Lung (tissue), 17 donors: ENCODE measurements at places on chromosomes 1 and 21.
A peak's percentile ranks its signal among the peaks of the same experiment; 100 is the strongest.

DNA sequence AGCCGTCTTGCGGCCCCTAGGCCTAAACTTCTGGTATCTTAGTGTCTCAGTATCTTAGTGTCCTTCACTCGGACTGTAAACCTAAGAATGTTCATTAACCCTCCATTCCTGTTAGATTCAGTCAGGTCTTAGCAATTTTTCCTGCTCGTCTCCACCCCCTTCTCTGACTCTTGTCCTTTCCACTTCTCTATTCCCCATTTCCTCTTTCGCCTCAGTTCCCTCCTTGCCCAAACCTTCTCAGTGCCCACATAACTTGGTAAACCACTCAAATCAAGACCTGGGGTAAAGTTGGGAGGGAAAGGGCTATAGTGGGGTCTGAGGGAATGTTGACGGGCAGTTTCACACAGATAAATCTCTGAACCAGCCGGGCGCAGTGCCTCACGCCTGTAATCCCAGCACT lies 726 bp upstream of the FCER1G start:
- DNase-seq = no peak

- no peak for DNase-seq
Measured at GRCh38 chr21:23402929-23403520, 2204.3 kb downstream of the MRPL39 start.

- no peak for DNase-seq
Measured at GRCh38 chr1:160608057-160608456, 28.8 kb upstream of the CD84 start.

GRCh38 chr1:33630686-33631085 lies 158.2 kb downstream of the ZSCAN20 start:
- DNase-seq = no peak

DNA sequence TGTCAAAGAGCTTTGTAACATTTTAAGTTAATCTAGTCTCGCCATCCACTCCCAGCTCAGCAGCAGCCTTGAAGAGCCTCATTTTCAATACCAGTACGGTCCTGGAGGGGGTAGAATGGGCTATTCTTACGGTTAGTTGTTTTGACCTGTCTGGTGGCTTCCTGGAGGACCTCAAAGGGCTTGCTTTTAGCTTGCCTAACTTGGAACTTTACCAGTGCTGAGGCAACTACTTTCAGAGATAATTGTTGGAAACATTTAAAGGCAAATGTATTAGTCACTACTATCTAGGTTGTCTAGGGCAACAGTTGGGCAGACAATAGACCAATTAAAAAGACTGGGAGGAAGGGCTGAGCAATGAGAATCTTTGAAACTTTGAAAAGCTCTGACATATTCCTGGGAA lies 56.0 kb downstream of the TTLL7 start:
- DNase-seq = no peak

GRCh38 chr1:78370779-78371482 lies 119.8 kb upstream of the PTGFR start:
- DNase-seq = no peak

- no peak for DNase-seq
Measured at GRCh38 chr21:44549525-44550211, 1.6 kb downstream of the KRTAP10-2 start.

DNA sequence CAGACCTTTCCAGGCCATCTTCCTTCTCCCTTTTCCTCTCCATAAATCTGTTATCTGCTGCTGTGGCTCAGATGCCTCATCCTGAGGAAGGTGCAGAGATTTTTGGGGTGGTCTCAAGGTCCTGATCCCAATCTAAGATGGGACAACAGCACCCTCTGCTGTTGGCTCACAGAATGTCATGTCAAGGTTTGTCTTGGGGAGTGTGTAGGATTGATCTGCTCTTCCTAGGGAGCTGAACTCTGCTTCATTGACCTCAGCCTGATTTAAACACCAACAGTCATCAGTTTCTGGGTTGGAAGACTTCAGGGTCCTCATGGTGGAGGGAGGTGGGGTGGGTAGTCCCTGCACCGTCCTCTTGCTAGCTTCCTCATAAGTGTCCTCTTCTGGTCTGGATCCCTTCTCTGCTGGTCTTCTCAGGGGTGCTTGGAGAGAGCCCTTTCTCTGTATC lies 62.8 kb upstream of the LAX1 start:
- DNase-seq = peak; percentile 69

GRCh38 chr21:27448960-27449359 lies 482.1 kb upstream of the ADAMTS5 start:
- DNase-seq = no peak

- DNase-seq = peak; percentile 31
Measured at GRCh38 chr1:7705048-7705907, 65.8 kb upstream of the VAMP3 start.
